CD4-positive, alpha-beta T cell treated with Interleukin-6 for 4 hours (primary cell): ENCODE measurements at places on chromosomes 2 and 18.

GRCh38 chr2:174546519-174547506 lies 50.8 kb downstream of the WIPF1 start:
- peak; percentile 30 for DNase-seq

- peak; percentile 46 for DNase-seq
These were observed 564 bp downstream of the GCC2 start for GRCh38 chr2:108449410-108450130.

DNA sequence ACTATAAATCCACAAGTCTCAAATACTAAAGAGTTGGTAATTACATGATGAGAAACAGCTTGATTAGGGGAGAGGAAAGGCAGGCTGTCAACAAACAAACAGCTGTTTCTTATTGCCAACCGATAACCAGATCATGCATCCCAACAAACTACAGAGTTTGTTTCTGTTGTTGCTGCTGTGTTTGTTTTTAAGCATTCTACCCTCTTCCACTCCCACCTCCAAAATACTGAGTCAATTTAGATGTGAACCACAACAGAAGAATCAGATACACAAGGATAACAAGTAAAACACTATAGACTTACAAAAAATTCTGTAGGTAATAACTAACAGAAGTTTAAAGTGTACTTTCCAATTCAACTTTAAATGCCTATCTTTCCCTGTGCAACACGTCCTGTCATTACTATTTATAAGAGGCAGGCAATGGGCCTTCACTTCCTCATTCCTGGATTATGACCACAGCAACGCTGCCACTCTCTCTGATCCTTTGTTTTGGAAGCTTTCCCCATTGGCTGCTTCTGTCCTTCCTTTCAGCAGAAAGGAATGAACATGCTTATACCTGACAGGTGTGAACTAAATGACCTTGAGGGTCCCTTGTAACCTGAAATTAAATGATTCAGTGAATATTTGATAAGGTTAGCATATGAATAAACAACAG lies 152.0 kb downstream of the SRBD1 start:
- DNase-seq = no peak

DNA sequence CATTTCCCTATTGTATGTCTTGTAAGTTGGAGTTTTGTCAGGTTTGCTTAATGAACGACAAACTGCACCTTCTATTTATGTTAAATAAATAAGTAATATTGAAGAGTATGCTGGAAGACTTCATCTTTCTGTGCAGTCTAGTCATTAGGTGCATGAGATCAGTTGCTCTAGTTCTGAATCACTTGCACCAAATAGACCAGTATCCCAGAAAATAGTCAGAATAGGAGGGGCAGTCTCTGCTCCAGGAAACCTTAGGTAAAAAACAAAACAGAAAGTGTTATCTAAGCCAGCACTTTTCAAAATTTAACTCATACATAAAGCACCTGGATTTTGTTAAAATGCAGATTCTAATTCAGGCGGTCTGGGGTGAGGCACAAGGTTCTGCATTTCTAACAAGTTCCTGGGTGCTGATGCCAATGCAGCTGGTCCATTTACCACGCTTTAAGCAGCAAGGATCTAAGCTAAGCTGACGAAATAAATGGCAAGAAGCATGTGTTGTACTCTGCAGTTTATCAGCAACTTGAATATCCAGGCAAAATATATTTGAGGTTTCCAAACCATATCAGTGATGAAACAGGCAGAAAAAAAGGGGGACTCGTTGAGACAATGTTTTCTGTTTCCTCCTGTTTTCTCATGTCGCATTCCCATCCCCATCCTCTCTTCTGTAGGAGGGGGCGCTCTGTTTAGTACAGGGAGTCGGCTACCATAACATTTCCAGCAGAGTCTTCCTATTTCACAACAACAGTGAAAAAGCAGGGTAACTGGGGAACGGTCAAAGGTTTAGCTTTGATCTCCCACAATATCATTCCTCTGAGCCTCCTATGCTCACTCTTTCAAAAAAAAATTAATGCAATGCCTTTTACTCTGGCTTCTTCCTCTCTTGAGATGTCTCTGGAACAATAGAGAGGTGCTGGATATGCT lies 106.4 kb downstream of the MBD2 start:
- DNase-seq = no peak

DNA sequence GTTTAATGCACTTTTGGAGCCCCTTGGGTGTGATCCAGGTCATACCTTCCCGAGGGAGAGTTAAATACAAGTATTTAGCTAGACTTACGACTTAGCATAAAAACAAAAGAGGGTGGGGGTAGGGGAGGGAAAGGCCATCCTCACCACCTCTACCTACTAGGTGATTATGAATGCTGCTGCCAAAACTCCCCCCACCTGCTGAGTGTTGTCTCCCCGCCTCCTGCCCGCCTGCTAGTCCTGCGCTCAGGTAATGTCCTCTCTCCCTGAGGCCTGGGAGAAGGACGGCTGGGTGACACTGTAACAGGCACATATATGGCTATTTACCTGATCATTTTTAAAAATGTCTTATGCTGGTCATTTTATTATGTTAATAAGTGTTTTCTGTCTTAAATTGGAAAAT lies 3.0 kb upstream of the NCKAP5 start:
- no peak for DNase-seq

DNA sequence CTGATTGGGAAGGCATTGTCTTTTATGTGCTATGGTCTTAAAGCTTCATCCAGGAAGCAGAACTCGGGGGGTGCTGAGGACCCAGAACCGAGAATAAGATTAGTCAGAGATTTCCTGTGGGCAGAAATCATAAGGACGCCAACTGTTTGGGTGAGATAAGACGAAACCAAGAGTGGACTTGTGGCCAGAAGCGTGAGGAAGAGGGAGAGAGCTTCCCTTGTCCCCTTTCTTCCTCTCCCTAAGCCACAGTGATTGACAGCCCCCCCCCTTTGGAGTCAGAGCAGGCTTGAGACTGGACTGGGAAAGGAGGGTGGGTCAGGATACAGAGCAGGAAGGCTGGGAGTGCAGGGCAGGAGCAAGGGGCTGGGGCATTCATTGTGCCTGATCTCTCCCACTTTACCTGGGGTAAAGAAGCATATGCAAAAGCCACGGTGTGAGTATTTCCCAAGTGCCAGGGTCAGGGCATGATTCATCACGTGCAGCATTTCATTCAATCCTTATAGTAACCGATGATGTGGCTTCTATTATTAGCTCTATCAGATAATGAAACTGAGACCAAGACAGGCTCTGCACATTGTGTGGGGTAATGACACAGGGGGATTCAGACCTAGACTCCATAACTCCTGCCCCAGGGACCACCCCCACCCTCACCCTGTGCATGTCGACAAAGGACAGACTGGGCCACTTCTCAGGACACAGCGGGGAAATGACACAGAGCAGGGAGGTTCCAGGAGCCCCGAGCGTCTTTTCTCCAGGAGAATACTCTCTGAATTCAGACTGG lies 3.0 kb upstream of the IL1RN start:
- DNase-seq = no peak

GRCh38 chr18:45321520-45321919 lies 293.8 kb upstream of the SLC14A2 start:
- no peak for DNase-seq

GRCh38 chr2:119862127-119862889 lies 102.6 kb downstream of the PTPN4 start:
- no peak for DNase-seq

- DNase-seq = no peak
These were observed 94.0 kb downstream of the NYAP2 start for GRCh38 chr2:225493420-225494099.

DNA sequence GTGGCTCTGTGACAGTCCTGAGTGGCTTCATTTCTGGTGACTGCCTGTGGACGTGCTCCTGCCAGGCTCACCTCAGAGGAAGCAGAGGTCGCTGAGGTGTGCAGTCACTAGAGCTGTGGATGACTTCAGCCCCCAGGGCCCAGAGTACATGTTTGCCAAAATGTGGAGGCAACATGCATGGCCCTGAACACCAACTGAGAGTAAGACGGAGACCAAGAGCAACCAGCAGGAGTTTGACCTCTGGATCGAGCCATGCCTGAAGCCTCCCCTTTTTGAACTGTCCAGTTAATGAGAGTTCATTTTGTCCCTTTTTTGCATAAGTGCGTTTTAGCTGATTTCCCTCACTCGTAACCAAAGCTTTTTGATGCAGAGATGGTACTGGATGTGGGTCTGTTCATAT lies 184.9 kb downstream of the RTP5 start:
- DNase-seq = no peak

- no peak for DNase-seq
These were observed 12.4 kb upstream of the TAF1B start for GRCh38 chr2:9830685-9831410.

DNA sequence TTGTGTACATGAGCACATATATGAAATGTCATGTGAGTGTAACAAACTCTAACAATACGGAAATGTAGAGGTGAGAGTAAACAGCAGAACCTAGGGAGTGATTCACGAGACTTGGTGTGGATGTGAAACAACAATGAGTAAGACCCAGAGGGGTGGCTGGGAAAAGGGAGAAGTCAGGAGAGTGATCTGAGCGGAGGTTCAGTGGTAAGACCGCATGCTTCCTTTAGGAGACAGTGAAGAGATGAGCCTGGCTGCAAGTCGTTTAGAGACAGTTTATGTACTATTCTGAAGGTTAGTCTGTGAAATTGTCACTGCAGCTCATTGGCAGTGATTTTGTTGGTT lies 150.6 kb downstream of the PRPF40A start:
- DNase-seq = no peak

DNA sequence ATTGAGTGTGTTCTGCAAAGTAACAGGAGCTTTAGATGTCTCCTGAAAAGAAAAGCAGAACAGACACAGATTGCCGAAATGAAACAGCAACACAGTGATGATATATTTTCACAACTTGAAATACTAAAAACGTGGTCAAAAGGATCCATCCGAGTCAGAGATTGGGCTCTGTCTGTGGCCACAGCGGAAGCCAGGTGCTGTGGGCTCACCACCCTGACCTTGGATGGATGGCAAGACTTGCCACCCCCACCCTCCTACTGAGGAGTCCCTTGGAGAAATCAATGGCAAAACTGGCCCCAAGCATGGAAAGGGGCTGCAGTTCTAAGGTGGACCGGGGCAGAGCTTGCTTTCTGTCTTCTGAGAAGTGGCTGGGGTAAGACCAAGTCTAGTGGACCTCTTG lies 31.4 kb upstream of the ACKR3 start:
- peak; percentile 19 for DNase-seq

- no peak for DNase-seq
These were observed 17.0 kb downstream of the ITSN2 start for GRCh38 chr2:24343225-24343882.

- DNase-seq = no peak
These were observed 125.8 kb downstream of the C1D start for GRCh38 chr2:67936969-67937368.

DNA sequence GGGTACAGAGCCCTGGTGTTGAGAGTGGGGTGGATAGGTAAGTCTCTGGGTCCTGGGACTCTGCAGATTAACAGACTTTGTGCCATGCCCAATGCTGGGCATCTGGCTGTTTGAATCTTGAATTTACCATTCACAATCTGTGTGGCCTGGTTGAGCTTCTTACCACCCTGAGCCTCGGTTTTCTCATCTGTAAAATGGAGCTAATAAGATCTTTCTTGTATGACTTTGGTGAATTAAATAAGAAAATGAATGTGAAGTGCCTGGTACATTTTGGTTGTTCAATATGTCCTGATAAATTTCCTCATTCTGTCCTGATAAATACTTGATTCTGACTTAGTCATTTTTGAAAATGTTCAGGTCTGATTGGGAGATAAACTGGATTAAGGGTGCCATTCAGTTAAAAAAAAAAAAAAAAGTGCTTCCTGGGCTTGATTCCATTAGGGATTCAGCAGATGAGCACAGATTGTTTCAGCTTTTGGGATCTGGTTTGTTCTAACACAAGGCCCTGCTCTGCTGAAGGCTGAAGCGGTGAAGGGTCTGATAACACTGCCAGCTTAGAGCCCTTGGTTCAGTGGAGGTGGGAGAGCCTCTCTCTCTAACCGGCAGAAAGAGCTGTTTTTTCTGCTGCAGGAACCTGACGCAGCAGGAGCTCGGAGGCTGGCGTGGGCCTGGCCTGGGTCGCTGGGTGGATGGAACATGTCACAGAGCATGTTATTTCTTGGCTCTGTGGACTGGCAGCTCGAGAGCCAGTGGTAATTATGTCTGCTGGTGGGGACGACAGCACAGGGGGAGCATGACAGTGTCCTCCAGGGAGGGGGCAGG lies 84.5 kb upstream of the MCFD2 start:
- no peak for DNase-seq

DNA sequence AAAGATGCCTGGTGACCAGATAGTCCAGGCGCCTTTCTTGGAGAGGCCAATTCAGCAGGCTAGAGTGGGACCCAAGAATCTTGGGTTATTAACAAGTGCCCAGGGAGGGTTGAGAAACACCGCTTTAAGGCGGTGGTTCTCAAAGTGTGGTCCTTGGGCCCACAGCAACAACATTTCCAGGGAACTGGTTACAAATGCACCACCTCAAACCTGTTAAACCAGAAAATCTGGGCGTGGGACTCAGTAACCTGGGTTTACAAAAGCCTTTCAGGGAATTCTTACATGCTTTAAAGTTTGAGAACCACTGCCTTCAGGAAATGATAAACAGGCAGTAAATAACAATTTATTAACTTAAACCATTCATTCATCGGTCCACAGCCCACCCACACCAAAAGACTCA lies 92.5 kb downstream of the SP3 start:
- no peak for DNase-seq

DNA sequence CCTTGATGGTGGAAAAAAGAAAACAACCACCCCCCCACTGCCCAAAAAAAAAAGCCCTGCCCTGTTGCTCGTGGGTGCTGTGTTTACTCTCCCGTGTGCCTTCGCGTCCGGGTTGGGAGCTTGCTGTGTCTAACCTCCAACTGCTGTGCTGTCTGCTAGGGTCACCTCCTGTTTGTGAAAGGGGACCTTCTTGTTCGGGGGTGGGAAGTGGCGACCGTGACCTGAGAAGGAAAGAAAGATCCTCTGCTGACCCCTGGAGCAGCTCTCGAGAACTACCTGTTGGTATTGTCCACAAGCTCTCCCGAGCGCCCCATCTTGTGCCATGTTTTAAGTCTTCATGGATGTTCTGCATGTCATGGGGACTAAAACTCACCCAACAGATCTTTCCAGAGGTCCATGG lies 28.0 kb downstream of the MAL start:
- peak; percentile 33 for DNase-seq

DNA sequence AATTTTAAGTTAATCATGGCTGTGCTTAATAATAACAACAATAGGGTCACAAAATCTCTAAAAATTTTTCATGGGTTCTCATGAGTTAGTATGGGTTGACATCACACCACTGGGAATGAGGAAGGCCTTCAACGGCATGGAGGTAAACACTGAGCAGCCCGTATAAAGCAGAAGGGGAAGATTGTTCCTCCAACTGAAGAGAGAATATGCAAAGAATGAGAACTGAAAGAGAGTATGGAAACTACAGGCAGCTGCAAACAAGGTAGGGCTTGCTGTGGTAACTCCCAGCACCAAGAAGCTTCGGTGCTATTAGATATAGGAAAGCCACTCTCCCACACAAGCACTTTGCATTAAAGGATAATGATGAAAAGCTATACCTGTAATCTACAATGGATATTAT lies 1242.3 kb upstream of the CELF4 start:
- DNase-seq = no peak

- no peak for DNase-seq
These were observed 27.4 kb downstream of the SLC66A2 start for GRCh38 chr18:79923896-79924585.
